Gastroesophageal sphincter (tissue), 4 donors: ENCODE measurements at places on chromosomes 2 and 18. TPM values are rescaled to one million over a fixed set of nuclear protein-coding genes. Genes with fewer than 3 reads are reported as not detected.

Gene UGT1A10
- 1.0 TPM for total RNA-seq

Gene GNAL
- 24.6 TPM for total RNA-seq

Gene RAB6C
- 0.42 TPM for total RNA-seq

Gene CXCR4
- total RNA-seq = 8.2 TPM

Gene HOXD10
- 0.31 TPM for total RNA-seq

Gene PIEZO2
- 1.8 TPM for total RNA-seq

Gene BARD1
- total RNA-seq = 52.9 TPM

- no peaks in the 10 kb centered on the region for H3K27me3 ChIP-seq
- ATAC-seq = no peak
- no peaks in the 10 kb centered on the region for H3K4me1 ChIP-seq
Measured at GRCh38 chr2:203706403-203706802, at the start of gene CD28. Gene CD28, plus strand, starts transcription at chr2:203706639. Its CDS starts 58 bp downstream, at chr2:203706697.

- H3K36me3 ChIP-seq = no peaks in the 10 kb centered on the region
- no peak overlapping the region for H3K4me3 ChIP-seq
- no peaks in the 10 kb centered on the region for H3K4me1 ChIP-seq
- ATAC-seq = no peak
- no peaks in the 10 kb centered on the region for H3K27me3 ChIP-seq
- H3K27ac ChIP-seq = no peak overlapping the region
Measured at GRCh38 chr2:72261076-72261475, 113.4 kb upstream of the CYP26B1 start.

DNA sequence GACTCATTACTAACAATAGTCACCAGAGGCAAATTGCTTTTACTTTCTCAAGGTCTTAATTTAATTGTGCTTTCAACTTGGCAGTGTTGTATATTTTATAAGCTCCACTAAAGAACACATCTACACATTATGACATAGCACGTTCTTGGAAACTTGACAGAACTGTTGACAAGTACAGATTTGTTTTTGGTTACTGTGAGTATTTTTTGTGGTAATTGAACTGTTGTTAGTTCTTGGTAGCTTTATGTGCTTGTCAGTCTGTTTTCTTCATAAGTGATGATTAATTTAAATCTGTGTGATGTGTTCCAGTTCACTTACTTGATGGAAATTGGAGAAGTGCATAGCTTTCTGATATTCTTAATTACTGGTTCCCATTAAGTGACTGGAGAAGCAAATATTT, 63.9 kb downstream of the COMMD1 start:
- no peaks in the 10 kb centered on the region for H3K27me3 ChIP-seq
- ATAC-seq = peak; percentile 46
- H3K4me1 ChIP-seq = no peaks in the 10 kb centered on the region

DNA sequence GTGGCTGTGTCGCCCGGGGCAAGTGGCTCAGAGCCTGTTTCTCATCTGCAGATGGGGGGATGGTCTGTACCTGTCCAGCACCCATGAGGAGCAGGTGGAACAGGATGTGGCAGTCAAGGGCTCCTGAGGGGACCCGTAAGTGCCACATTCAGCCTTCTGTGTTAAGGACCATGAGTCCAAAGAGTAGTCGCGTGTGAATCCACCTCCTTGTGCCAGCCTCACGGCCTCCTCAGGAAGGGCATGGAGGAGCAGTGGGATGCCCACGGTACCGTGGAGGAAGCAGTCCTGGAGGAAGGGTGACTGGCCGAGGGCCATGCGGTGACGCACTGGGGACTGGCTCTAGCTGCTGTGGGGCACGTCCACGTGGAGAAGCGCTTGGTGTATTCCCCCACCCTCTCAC, 61.1 kb downstream of the ODC1 start:
- peaks cover 30% of the 10 kb centered on the region for H3K4me1 ChIP-seq
- no peak overlapping the region for H3K4me3 ChIP-seq

GRCh38 chr2:205902041-205902899, 183.7 kb downstream of the INO80D start:
- no peak overlapping the region for H3K4me3 ChIP-seq
- no peaks in the 10 kb centered on the region for H3K36me3 ChIP-seq

DNA sequence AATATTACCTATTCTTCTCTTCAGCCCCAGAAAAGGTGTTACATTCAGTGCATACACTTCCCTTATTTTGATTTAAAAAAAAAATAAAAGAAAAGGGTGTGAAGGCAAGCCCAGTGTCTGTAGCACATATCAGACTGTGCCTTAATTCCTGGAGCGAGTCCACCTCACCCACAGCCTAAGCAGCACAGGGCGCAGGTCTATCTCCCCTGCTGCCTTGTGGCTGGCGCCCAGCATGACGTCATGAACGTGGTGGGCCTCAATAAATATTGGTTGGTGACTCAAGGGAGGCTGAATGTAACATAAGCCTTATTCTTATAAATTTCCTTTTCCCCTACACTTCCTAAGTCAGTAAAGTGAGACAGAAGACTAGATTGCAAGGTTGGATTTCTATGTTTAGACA, 26.4 kb downstream of the ST3GAL5 start:
- no peaks in the 10 kb centered on the region for H3K36me3 ChIP-seq
- ATAC-seq = no peak
- no peaks in the 10 kb centered on the region for H3K27me3 ChIP-seq
- H3K27ac ChIP-seq = no peak overlapping the region
- peaks cover 17% of the 10 kb centered on the region for H3K4me1 ChIP-seq
- no peak overlapping the region for H3K4me3 ChIP-seq

DNA sequence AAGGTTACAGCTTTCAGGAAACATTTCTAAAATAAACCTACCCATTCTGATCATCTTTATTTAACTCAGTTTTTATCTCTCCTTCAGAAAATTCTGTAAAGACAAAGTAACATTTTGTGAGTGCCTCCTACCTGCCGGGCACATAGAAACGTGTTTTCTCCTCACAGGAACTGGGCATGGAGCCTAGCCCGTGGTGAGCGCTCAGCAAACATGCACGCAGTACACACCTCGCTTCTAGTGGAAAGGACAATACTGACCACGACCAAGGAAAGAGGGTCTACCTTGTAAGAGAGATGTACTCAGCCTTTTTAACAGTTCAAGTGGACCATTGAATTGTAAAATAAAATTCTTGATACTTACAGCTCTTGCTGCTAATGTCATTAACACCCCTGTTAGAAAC, 24.8 kb upstream of the KIDINS220 start:
- no peaks in the 10 kb centered on the region for H3K27me3 ChIP-seq
- no peaks in the 10 kb centered on the region for H3K4me1 ChIP-seq
- H3K4me3 ChIP-seq = no peak overlapping the region
- peaks cover 57% of the 10 kb centered on the region for H3K36me3 ChIP-seq
- no peak for ATAC-seq

DNA sequence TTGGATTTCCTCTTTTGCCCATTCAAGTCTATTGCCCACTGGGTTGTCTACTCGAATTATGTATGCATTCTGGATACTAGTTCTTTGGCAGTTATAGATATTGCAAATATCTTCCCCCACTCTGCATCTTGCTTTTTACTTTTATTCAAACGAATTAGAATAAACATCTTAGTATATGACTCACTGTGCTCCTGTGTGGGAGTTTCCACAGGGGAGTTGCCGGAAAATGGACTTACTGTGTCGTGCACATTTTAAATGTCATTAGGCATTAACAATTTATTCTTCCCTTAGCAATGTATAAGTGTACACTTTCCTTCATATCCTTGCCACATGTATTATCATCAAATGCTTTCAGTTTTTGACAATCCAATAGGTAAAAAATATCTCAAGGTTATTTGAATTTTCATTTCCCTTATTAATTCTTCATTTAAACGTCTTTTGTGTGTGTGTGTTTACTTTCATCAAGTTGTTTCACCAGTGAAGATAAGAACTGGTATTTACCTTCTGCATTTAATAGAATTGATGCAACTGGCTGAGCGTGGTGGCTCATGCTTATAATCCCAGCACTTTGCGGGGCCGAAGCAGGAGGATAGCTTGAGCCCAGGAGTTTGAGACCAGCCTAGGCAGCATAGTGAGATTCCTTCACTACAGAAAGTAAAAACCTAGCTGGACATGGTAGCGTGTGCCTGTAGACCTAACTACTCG, 4.6 kb upstream of the UGT1A5 start:
- H3K36me3 ChIP-seq = no peaks in the 10 kb centered on the region
- no peaks in the 10 kb centered on the region for H3K4me1 ChIP-seq
- no peak for ATAC-seq
- no peak overlapping the region for H3K4me3 ChIP-seq

- no peaks in the 10 kb centered on the region for H3K4me1 ChIP-seq
- H3K27ac ChIP-seq = no peak overlapping the region
- H3K27me3 ChIP-seq = no peaks in the 10 kb centered on the region
- ATAC-seq = no peak
- H3K4me3 ChIP-seq = no peak overlapping the region
Measured at GRCh38 chr2:192885569-192886160, 690.9 kb upstream of the TMEFF2 start.

GRCh38 chr18:3212657-3213056, 7.1 kb downstream of the MYOM1 start:
- H3K4me3 ChIP-seq = no peak overlapping the region
- H3K27ac ChIP-seq = no peak overlapping the region

DNA sequence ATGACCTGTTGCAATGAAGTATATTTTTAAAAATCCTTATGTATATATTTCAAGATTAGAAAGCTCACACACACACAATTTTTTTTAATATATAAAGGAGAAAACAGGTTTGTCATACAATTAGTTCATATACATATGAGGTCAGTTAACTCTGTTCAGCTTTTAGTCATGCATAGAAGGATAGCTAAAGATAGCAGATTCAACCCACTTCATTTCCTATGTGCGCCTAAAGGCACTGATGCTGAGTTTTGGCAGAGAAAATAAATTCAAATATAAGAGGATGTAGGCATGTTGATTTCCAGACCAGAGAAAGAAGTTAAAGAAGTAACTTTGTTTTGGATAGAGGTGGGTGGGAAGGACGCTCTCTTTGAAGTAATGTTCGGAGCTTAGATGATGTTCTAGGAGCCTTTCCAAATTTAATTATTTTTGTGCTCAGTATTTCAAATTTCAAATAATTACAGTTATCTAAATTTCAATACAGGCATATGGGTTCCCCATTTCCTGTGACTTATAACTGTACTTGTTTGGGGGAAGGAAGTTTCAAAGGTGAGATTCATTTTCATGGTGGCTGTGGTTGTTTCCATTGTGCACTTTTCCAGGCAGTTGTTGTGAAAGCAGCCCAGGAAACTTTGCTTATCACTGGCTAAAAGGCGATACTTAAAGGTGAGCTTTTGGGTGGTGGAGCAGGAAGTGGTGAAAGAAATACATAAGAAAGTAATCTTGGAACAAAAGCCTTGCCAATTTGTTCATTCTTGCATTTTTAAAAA, 523.4 kb upstream of the FANCL start:
- no peak for ATAC-seq
- no peak overlapping the region for H3K27ac ChIP-seq
- H3K36me3 ChIP-seq = no peaks in the 10 kb centered on the region
- peaks cover 8% of the 10 kb centered on the region for H3K27me3 ChIP-seq
- no peak overlapping the region for H3K4me3 ChIP-seq

- H3K27me3 ChIP-seq = peaks cover 5% of the 10 kb centered on the region
- no peaks in the 10 kb centered on the region for H3K36me3 ChIP-seq
- ATAC-seq = no peak
- H3K4me1 ChIP-seq = no peaks in the 10 kb centered on the region
- H3K4me3 ChIP-seq = no peak overlapping the region
Measured at GRCh38 chr18:5103286-5103685, 93.8 kb downstream of the AKAIN1 start.

DNA sequence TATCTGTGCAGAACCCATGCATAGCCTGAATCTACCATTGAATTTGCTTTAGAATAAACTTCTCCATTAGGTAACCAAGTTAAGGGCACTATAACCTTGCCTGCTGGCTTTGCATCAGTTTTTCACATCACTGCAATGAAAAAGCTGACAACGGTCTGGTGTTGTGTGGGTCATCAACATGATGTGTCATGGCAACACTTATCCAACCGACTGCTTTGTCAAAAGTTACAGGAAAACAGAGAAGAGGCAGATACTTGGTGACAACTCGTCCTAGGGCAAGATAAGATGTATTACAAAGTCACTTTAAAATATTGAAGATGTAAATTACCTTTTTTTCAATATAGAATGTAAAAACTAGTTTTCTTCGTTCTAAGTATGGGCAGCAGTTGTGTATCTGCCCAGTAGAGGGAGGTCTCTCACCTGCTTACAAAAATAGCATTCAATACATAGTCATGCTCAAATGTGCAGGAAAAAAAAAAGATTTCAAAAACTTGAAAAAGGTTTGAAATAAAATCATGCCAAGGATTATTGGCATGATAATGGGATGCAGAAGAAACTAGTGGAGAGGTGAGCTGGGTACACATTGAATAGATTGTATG, 96.3 kb downstream of the EVA1A start:
- no peaks in the 10 kb centered on the region for H3K36me3 ChIP-seq
- H3K27me3 ChIP-seq = peaks cover 10% of the 10 kb centered on the region
- no peak overlapping the region for H3K4me3 ChIP-seq
- H3K27ac ChIP-seq = no peak overlapping the region
